ENCODE measurements at places on chromosomes 12 and 14.
A peak's percentile ranks its signal among the peaks of the same experiment; 100 is the strongest.

DNA sequence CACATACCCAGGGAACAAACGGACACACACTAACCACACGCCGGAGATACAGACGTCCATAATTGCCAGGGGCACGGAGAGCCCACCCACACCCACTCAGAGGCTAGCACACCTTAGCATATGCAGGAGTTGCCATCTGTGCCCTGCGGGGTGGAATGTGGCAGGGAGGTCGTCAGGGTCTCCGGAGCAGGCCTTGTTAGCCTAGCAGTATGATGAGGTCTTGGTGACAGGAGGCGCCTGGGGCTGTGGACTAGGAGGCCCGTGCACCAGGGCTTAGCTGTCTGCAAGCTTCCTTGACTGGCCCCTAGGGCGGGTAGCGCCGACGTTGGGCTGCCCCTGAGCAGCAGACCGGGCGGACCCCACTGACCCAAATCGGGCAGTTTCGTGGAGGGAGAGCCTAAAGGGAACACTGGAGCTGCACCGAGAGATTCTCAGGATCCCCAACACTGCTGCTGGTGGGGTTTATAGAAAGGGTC, 10.0 kb downstream of the STAC3 start:
- peak; percentile 16 for DNase-seq

- peak; percentile 60 for DNase-seq
These were observed 699 bp downstream of the MGAT2 start for GRCh38 chr14:49621114-49621881.

DNA sequence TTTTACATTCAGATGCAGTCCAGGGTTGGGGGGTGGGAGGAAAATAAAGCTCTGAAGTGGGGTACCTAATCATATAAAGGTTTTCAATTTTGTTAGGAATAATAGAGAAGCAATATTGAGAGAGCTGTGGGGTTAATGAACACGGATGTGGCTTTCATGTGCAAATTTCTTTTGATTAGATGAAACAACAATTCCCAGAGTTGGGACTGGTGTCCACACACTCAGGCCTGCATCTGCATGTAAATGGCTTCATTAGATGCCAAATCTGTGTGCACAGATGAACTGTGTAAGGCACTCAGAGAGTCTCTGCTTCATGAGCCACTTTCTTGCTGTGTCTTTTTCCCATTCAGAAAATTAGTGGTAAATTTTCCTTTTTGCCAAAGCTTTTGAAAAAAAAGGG, 377.1 kb upstream of the NOVA1 start:
- no peak for DNase-seq

DNA sequence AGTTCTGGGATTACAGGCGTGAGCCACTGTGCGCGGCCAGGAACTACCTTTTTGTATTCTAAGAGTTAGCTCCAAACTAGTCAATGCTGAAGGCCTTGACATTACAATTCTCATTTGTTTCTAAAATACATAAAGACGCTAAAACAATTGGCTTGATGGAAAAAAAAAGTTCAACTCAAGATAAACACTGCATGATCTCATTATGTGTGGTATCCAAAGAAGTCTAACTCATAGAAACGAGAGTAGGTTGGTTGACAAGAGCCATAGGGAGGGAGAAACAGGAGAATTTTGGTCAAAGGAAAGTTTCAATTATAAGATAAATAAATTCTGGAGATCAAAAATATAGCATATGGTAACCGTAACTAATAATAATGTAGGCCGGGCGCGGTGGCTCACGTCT, 20.0 kb upstream of the RNF34 start:
- DNase-seq, result no peak

DNA sequence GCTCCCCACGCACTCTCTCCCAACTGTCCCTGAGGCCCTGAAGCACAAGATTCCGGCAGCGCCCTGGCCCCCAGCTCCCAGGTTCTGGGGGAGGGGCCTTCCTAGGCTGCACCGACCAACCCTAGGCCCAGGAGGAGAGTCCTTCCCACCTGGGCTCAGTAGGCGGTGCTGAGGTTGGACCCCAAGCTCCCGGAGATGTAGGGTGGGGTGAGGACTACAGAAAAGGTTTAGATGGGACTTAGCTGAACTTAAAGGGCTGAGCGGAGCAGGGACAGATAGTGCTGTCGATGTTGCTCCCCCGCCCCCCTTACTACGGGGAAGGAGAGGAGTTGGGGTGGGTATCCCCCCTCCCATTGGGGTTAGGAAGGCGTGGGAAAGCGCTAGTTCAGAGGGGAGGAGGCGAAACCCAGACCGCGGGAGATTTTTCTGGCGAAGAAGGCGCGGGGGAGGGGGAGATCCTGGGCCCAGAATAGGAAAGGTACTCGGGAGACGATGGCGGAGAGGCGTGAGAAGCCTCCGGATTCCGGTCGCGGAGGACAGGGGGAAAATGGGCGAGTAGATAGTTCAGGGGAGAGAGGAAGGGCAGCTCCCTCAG, 4.2 kb upstream of the BAZ2A start:
- peak; percentile 28 for DNase-seq

- no peak for DNase-seq
These were observed 10.0 kb downstream of the TMEM120B start for GRCh38 chr12:121722511-121722910.

GRCh38 chr14:93034671-93034994, 81.1 kb downstream of the ITPK1 start:
- DNase-seq, result no peak

GRCh38 chr14:81776531-81776930, 242.9 kb upstream of the SEL1L start:
- no peak for DNase-seq

DNA sequence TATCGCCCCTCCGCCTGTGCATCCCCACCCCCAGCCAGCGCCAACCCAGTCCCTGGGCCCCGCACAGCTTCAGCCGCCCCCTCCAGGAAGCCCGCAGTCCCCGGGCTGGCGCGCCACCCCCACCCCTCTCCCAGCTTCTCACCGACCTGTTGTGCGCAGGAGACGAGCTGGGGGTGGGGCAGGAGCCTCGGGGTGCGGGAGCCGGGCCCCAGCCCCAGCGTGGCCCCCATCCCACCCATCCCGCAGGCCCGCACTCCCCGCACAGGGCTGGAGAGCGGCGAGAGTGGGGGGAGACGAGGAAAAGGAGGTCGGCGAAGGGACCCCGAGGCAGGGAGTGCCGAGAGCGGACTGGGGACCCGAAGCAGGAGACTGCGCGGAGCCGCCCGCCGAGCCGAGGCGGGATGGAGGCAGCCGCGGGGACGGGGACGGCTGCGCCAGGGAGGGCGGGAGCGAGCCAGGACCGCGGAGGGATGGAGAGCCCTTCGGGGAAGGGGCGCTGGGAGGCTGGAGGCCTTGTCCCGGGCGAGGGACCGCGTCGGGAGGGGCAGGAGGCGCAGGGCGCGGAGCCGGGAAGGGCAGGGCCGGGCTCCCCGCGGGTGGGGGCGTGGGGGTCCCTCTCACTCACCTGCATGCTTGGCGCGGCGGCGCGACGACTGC, 498 bp downstream of the PIANP start:
- no peak for DNase-seq

- DNase-seq, result no peak
These were observed 84.2 kb upstream of the LRIG3 start for GRCh38 chr12:59004456-59004855.

- no peak for DNase-seq
These were observed 406.9 kb downstream of the TMEM121 start for GRCh38 chr14:105933238-105933637.

DNA sequence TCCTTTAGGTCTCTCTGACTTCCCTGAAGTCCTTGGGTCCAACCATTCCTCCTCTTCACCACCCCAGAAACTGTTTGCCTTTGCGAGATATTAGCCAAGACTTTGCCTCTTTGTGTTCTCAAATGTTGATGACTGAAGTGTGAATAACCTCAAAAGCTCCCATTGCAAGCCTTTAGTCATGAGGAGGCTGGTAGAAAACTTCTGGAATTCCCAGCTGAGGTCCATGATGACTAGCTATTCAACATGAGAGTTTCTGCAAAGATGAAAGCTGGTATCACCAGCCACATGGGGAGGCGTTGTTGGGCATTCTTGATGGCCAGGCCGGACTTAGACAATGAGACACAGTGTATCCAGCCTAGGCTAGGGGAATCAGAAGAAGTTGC, 111.7 kb downstream of the TBX5 start:
- DNase-seq, result no peak

GRCh38 chr14:64734990-64735389, 30.8 kb downstream of the PLEKHG3 start:
- peak; percentile 58 for DNase-seq

- no peak for DNase-seq
These were observed 39.3 kb upstream of the AMN start for GRCh38 chr14:102883089-102883541.

DNA sequence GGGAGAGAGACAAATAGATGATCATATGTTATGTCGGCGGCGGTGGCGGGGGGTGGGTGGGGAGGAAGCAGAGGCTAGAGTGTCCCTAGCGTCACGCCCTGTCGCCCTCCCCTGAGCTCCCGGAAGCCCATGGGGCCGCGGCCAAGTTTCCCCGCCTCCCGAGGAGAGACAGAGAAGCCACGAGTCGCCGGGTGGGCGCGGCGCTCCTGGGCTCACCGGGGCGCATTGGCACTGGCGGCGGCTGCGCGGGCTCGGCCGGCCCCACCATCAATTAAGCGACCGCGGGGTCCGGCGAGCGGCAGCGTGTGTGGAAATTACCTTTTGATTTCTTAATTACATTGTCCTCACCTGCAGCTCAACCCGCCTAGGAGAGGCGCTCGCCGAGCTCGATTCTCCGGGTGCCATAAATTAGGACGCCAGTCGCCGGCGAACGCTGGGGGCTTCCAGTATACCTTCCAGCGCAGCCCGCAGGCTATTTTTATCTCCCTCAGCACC, 119.9 kb upstream of the LHX5 start:
- peak; percentile 70 for DNase-seq

DNA sequence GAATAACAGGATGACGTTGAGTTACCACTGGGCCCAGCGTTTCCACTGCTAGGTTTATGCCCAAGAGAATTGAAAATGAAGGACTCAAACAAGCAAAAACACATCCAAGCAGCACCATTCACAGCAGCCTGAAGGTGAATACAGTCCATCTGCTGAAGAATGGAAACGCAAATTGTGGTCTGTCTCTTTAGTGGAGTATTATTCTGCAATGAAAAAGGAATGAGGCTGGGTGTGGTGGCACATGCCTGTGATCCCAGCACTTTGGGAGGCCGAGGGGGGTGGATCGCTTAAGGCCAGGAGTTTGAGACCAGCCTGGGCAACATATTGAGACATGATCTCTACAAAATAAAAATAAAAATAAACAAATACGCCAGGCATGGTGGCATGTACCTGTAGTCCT, 41.9 kb upstream of the RFLNA start:
- DNase-seq, result no peak

- no peak for DNase-seq
These were observed 80.9 kb upstream of the OTX2 start for GRCh38 chr14:56891226-56891625.

- no peak for DNase-seq
These were observed 9.8 kb downstream of the CCDC63 start for GRCh38 chr12:110856542-110856941.
